ENCODE measurements at places on chromosomes 4 and X.

DNA sequence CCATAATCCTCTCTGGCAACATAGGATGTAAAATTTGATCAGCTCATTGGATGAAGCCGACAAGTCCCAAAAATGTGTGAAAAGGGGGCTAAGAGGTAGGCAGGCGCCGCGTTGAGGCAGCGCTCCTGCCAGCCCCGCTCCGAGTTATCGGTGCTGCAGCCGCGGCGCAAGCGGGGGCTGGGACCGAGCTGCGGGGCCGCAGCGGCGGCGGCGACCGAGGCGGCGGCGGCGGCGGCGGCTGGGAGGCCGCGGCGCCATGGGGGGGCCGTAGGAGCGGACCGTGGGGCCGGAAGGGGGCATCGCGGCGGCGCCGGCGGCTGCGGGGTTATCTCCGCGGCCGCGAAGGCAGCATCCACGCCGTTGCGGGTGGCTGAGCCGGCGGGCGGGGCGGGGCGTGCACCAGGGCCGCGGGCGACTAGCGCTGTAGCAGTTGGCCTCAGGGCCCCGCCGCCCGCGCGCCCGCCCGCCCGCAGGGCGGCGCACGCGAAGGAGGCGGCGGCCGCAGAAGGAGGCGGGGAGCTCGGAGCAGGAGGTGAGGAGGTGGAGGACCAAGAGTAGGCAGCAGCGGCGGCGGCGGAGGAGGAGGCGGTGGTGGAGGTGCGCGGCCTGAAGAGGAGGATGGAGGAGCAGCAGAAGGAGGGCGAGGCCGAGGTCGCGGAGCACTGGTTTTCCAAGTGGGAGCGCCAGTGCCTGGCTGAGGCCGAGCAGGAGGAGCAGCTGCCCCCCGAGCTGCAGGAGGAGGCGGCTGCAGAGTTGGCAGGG, 126.0 kb upstream of the CXorf66 start:
- no peak for DNase-seq

GRCh38 chr4:180455226-180455625, 1788.0 kb upstream of the TENM3 start:
- DNase-seq = no peak

- DNase-seq = no peak
Observed at GRCh38 chr4:110292994-110293744, 94.8 kb upstream of the ELOVL6 start.

DNA sequence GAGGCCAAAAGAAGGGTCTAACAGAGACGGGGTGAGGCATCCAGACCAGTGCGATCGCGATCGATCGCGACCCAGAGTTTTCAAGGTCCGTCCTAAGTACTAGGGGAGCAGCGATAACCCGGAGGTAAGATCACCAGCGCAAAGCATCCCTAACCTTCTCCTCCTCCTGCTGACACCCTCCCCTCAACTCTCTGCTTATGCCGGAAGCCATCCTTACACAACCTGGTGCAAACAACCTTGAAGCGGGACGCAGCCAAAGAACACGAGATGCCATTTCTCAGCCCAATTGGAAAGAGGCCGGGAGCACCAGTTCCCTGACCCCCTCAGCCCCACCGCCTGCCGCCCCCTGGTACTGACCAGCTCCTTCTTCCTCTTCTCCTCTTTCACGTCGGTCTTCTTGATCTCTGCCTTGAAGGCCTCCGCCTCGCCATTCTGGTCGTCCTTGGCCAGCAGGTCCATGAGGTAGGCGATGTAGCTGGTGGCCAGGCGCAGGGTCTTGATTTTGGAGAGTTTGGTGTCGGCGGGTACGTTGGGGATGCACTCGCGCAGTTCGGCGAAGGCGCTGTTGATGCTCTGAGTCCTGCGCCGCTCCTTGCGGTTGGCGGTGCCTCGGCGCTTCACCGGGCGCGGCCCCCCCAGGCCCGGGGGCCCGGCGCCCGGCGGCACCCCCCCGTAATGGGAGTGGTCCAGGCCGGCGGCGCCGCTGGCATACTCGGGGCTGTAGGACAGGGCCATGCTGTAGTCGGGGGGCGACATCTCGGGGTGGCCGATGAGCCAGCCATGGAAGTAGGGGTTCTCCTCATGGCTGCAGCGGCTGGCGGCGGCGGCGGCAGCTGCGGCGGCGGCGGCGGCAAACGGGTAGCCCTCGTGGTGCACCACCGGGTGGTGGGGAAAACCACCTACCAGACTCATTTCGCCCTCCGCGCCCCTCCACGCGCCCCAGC, 1.4 kb downstream of the HAND2 start:
- no peak for DNase-seq

DNA sequence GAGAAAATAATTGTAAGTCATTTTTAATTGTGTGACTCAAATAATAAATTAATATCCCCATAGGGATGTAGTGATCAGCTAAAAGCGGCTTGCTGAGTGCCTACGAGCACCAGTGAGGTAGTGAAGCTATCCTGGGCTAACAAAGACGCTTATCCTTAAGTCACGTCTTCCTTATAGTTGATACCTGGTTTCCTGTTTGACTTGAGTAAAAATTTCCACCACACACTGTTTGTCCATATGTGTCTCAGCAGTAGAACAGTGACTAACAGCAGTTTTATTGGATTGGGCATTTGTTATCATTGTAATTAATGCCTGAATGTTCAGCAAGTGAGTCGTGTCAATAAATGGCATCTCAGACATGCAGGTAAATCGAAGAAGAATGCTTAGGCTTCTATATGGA, 241.1 kb downstream of the GRXCR1 start:
- DNase-seq = no peak

DNA sequence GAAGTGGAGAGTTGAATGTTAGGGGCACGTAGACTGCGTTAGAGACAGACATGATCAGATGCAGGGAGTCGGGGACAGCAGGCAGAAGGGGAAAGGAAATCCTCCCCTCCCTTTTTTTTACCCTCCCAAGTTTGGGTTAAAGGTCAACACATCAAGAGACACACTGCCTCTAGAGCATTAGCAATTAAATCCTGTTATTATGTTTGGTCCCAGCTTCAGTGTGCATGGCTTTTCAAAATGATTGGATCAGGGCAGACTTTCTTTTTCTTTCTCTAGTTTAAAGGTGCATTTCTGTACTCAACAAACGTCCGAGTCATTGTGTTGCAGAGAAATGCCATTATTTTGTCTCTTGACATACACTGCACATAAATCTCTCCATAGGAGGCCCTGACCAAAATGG, 63.9 kb downstream of the USP26 start:
- DNase-seq = no peak

- DNase-seq = no peak
Observed at GRCh38 chr4:100285121-100285520, 94.9 kb upstream of the DDIT4L start.

- DNase-seq = no peak
Observed at GRCh38 chr4:102640669-102641068, 120.1 kb downstream of the MANBA start.

DNA sequence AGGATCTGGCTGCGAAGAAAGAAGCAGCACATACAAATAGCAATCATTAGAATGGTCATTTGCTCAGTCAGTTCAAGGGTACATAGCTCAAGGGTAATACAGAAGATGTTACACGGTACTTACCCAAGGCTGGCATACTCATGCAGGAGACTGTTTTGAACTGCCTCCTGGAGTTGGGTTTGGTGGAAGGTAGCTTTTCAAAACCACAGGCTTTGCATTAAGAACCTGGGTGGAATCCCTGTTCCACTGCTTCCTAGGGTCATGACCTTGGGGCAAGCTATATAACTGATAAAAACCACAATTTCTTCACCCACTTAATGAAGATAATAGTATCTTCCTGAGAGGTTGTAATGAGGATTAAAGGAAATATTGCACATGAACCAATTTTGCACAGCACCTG, 36.5 kb downstream of the TBC1D9 start:
- DNase-seq = no peak

GRCh38 chr4:112361181-112361791, 64.1 kb downstream of the ALPK1 start:
- DNase-seq = peak; percentile 78

- no peak for DNase-seq
Observed at GRCh38 chr4:39987485-39987884, 9.8 kb upstream of the PDS5A start.

DNA sequence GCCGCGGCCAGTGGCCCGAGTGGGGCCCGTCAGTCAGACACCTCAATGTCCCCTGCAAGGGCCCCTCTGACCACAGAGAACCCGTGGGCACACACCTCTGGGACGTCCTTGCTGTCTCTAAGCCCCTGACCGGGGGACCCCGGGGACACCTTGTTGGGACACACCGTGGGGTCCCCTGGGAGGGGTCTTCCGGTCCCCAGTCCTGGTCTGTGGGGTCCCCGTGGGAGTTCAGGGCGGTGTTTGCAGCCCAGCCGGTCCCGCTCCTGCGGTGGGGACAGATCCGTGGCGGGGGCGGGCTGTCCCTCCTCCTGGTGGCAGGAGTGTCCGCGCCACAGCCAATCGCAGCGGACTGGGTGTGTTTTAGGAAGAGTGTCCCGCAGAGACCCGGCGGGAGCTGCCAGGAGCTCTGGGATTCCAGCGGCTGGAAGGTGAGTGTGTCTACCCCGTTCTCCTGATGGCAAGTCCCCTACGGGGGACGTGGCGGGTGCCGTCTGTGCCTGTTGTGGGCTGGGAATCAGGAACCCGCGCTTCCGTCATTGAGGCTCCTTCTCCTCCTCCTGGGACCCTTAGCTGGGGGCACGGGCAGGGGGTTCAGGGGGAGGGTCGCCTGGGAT, 5.1 kb upstream of the PLCXD1 start:
- DNase-seq = no peak

DNA sequence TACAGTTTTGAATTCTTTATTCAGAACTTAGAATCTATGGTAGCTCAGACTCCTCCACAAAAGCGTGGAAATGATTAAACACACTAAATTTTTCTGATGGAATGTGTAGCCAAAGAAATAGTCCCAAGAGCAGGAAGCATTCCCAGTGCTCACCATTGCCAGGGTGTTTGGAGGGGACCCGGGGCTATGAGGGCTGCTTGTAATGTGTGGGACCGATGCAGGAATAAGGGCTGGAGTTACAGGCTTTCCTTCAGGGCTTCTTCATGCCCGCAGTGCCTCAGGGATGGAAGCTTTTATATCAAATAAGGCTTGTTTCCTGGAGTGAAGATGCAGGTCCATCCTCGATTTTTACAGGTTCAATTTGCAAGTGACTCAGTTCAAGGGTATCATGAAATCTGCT, 25.8 kb downstream of the WWC2 start:
- no peak for DNase-seq

DNA sequence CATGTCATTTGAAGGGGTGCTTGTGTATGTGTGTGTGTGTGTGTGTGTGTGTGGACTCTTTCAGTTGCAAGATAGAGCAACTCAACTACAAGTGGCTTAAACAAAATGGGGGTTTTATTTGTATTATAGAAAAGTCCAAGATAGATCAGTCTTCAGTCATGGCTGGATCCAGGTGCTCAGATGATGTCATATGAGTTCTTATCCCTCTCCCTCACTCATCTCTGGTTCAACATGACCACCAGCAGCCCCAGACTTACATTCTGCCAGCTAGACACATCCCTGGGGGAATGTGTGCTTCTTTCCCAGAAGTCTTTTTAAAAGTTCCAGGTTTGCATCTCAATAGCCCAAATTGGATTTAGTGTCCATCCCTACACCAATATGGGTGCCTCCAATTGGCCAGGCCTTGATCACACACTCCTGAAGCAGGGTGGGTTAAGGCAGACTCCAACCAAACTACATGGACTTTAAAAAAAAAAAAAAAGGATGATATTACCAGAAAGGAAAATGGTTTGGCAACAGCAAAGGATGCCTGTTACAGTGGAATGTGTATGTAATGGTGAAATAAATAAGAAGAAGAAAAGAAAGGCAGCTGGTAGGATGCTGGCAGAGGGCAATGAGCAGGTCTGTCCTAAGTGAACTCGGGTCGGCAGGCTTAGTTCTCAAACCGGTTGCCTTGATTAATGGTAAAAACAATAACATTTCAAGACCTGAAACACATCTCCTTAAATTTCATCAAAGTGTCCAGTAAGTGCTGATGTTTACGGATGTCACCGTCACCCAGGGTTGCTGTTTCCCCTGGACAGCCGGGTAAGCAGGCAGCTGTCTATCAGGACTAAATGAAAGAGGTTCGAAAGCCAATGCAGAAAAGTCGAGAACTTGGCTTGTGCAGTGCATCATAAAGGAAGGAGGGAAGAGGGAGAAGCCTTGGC, 107.7 kb downstream of the SMIM20 start:
- DNase-seq = no peak

DNA sequence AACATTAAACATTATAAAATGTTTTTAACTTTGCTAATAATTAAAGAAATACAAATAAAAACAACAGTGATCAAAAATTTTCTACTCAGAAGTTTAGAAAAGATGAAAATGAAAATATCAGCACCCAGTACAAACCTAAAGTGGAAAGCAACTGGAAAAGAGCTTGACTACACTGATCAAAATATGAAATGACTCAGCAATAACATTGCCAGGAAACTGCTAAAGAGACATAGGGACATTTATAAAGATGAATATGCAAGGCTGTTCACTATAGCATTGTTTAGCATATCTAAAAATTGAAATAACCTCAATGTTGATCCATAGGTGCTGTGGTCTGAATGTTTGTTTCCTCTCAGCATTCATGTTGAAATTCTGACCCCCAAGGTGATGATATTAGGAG, 88.5 kb upstream of the NOCT start:
- DNase-seq = no peak

DNA sequence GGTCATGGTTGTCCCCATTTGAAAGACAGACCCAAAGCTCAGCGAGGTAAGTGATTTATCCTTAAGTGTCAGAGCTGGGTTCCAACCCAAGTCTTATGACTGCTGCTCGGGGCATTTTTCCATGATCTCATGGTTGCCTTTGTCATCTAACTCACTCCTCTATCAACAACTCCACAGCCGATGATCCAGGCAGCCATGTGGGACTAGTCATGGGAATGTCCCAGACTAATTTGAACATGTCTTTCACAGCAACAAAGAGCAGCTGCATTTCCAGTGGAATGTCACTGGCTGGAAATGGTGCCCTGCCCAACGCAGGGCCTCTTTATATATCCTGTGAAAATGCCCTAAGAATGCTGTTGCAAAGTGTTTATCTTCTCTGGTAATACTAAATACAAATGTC, 284.8 kb upstream of the PPARGC1A start:
- no peak for DNase-seq

DNA sequence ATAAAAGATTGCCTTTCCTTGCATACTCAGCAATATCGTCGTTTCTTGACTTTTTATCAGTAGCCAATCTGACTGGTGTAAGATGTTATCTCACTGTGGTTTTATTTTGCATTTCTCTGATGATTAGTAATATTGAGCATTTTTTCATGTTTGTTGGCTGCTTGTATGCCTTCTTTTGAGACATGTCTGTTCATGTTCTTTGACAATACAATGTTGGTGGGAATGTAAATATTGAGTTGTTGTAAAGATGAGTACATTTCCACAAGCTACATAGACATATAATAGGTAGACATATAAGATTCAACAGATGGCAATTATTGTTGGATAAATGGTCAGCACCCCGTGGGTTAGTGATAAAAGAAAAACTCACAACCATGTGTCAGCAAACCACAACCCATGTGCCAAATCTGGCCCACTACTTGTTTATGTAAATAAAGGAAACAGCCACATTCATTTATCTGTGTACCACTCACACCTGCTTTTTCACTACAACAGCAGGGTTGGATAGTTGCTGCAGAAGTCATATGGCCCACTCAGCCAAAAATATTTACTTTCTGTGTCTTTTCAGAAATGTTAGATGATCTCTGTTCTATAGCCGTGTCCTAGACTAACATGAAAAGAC, 153.1 kb upstream of the VCX start:
- no peak for DNase-seq

GRCh38 chr4:138202686-138203085, 39.5 kb downstream of the SLC7A11 start:
- no peak for DNase-seq

Data from NT2/D1 (cell line).